ENCODE measurements at places on chromosomes 7 and 10. TPM values are rescaled to one million over a fixed set of nuclear protein-coding genes. Genes with fewer than 3 reads are reported as not detected.

DNA sequence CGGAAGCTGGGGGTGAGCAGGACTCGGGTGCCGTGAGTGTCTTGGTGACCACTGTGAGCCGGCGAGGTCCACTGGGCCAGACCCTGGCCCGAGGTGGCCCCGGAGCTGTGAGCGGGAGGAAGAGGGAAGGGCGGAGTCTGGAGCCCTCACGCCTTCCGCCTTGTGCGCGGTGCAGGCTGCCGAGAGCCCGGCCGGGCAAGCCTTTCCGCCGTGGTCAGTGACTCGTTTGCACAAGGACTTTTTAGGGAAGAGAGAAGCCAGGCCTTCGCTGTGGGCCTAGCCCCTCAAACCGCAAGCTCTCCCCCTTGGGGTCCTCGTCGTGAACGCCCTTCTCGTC lies 40.9 kb upstream of the ZNF32 start:
- no peak for DNase-seq

Gene C10orf105
- total RNA-seq = not detected

DNA sequence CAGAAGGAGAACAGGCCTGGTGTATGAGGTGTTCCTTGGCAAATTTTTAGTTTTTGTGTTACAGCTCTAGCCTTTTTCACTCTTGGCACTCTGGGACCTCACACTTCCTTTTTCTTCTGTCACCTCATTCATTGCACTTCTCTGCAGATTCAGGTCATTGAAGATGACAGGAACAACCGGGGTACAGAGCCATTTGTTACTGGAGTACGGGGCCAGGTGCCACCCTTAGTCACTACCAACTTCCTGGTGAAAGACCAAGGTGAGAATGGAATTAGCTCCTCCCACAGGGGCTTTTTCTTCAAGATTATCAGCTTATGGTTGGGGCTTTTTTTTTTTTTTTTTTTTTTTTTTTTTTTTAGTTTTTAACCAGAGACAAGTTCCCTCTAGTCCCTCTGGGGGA lies 18.5 kb upstream of the CHCHD1 start:
- DNase-seq = no peak

- peak; percentile 53 for DNase-seq
These were observed 229.6 kb downstream of the PRPF18 start for GRCh38 chr10:13816195-13816925.

DNA sequence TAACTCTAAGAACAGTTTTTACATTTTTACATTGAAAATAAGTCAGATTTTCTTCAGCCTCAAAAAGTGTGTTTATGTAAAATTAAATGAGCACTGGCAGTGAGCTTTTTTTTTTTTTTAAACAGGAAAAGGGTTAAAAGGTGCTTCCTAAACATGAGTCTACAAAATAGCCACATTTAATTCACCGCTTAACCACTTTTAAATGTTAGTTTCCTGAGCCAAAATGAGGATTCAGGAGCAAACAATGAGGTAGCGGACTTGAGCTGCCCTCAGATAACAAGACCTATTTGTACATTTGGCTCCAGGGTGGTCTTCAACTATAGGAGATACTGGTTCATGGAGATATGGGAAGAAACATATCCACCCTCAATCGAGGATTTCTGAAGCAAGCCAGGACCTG lies 22.8 kb downstream of the AKR1C3 start:
- no peak for DNase-seq

Gene PTN
- 11.9 TPM for total RNA-seq

- no peak for DNase-seq
These were observed 21.4 kb upstream of the PAX2 start for GRCh38 chr10:100723770-100724530.

DNA sequence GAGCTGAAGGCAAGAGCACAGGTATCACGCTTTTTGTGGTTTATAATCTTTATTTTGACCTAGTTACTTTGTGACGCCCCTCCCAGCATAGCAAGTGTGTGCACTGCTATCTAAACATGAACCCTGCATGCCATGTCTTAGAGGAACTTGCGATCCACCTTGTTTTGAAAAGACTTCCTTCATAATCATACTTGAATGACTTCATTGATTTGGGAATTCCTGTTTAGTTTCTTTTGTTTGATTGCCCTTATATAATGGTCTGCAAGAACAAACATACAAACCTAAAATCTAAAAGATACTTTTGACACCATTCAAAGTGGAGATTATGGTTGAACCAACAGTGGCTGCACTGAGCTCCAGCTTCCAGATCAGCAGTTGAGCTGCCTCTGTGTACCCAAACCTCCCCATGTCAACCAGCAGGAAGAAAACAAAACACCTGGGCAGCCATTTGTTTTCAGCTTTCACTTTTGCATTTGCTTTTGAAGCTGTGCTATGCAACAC lies 132.6 kb downstream of the CELF2 start:
- DNase-seq = no peak

Gene SPDYE11
- not detected for total RNA-seq

GRCh38 chr10:133140417-133141143 lies 19.4 kb upstream of the KNDC1 start:
- no peak for DNase-seq

- no peak for DNase-seq
These were observed 16.2 kb downstream of the MACC1 start for GRCh38 chr7:20200971-20201370.

Gene VSTM4
- total RNA-seq = 2.6 TPM

GRCh38 chr10:87723500-87723899 lies 63.8 kb downstream of the PAPSS2 start:
- DNase-seq = peak; percentile 27

Gene CPN1
- not detected for total RNA-seq

DNA sequence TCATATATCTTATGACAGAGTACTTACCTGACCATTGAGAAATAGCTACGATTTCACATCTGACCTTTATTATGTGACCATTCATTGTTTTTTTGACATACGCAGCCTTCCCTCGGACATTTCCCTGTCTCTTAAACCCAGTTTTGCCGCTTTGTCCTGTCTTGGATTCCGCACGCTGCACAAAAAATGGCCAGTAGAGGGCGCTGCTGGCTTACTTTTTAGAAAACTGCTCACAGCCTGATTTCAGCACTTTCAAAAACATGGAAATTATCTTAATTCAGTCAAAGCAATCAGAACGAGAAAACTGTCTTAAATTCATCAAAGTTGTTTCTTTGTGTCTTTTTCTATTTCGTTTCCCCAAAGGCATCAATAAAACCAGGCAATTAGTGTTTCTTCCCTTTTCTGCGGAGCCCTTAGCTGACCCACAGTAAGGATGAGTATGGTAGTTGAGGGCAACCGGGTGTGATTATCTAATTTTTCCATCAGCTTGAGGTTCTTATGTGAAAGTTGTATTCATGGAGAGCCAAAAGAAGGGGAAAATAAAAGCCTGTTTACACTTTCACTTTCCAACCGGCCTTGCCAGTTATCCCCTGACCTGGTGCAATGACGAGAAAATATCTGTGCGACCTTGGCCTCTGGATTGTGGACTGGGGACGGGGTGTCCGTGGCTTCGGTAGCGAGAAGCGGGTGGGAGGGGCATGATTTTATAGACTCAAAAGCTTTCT lies 144.4 kb downstream of the DYNC1I1 start:
- DNase-seq = peak; percentile 47

GRCh38 chr10:72567889-72568640 lies 57.8 kb downstream of the MICU1 start:
- peak; percentile 57 for DNase-seq

Gene MMRN2
- not detected for total RNA-seq

Gene NRAP
- not detected for total RNA-seq

DNA sequence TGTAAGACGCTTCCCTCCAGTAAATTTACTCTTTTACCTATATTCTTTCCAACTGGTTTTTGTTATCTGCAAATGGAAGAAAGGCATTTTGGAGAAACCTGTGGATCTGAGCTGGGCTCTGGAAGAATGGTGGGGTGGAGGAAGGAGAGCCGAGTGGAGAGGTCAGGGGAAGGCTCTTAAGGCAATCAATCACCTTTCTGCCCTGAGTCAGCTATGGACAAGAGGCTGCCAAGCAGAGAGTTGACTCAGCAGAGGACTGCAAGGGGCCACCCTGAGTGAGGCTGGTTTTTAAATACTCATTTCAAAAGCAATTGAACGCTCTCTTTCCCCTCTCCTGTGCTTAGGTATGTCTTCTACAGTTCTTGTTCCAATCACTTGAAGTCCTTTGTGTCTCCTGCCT lies 81.8 kb downstream of the SPAG6 start:
- peak; percentile 87 for DNase-seq

DNA sequence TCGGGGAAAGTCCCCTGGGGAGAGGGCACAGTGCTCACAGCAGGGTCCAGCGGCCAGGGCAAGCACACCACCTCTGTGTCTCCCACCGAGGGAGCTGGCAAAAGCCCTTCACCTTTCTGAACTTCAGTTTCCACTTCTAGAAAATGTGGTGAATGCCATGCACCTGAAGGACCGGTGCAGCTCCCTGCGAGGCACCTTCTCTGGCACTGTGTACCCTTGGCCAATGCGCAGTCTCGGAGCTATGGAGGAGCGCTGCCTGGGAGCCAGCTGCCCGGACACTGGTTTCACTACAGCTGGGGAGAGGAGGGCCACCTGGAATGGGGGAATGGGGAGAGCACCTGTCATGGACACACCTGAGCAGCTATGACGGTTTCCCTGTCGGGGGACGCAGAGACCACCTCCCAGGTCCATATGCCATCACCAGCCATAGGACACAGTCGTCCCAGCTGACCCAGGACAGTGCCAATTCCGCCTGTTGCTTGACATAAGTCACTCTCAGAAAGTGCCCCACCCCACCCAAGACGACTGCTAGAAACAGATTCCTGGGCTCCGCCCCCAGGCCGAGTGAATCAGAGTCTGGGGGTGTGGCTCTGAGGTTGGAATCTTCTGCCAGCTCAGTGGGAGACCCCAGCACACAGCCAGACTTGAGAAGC lies 16.8 kb downstream of the RASGEF1A start:
- DNase-seq = no peak

- no peak for DNase-seq
These were observed 100.7 kb downstream of the ZMYND11 start for GRCh38 chr10:235915-236314.

Gene LIPN
- total RNA-seq = not detected

Gene NPTX2
- not detected for total RNA-seq

- DNase-seq = no peak
These were observed 705 bp downstream of the SLF2 start for GRCh38 chr10:100913470-100913865.

Gene ASB10
- not detected for total RNA-seq

Gene LRRC4
- 0.50 TPM for total RNA-seq

DNA sequence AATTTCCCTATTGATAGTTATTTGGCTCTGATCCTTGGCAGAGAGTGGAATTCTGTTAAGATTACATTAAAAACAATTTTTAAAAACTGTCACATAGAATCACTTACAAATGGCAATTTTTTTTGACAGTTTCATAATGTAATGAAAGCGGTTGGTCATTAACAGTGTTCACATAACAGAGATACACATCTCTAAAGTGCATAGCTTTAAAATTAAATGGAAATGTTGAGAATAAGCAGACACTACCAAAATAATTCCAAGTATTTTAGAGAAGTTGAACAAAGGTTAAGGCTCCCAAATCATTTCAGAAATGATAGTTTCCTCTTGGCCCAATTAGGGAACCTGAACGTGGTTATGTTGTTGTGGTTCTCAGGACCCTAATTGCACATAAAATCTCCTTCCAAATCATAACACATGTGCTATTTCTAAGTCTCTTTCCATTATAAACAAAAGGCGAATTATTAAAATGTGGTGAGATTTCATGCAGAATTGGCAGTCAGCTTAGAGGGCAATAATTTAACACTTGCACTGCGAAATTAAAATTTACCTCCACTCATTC lies 528.9 kb upstream of the FZD8 start:
- DNase-seq = no peak

DNA sequence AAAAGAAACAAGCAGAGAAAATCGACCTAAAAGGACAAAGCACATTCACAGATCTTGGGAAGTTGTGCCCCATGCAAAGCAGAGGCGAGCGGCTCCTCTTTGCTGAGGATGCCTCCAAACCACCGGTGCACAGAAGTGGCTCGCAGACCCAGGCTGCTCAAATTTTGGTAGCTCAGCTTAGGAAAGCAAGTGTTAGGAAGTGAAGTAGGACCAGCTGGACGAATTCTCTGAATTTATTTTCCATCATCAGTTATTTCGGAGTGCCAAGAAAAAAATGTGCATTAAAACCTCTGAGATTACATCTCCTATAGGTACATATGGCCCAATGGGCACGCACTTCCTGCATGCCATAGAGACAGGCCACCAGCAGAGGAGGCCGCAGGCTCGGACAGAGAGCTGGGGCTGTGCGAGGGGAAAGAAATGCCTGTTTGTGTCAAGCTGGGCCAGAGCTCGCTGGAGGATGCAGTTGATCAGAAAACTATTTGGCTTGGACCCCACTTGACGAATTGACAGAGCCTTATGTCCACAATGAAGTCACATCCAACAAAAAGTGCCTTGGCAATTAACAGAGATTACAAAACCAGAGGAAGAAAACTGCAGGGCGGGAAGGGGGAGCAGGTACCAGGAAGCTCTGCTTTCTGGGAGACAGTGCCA lies 122.3 kb upstream of the LYZL2 start:
- DNase-seq = peak; percentile 64

DNA sequence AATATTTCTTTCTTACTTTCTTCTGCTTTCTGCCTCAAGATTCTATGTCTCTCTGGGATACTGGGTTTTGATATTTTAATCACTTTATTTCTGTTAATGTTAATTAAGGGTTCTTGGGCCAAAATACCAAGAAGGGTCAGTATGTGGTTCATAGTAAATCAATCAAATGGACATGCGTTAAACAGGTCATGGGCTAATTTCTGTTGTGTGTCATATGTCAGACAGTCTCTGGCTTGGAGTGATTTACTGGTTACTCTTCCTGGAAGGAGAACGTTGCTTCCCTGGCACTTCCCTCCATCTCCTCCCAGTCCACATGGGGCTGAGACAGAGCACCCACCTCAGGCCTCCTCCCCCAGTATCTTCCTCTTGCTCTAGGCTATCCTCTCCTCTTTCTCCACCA lies 489.1 kb downstream of the SUGCT start:
- no peak for DNase-seq

DNA sequence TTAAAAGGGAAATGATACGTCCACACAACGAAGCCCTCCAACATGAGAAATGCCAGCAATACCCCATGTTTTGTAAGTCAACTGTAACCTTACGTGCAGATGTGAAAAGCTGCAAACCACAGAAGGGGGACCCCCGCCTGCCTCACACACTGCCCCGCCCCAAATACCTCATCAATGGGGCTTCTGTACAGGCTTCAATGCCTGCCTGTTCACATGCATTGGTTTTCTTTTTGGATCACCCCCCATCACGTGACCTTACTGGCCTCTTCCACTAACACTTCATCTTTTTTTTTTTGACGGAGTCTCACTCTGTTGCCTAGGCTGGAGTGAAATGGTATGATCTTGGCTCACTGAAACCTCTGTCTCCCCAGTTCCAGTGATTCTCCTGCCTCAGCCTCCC lies 224.0 kb downstream of the TNS3 start:
- no peak for DNase-seq

GRCh38 chr7:116776610-116777289 lies 85.6 kb upstream of the CAPZA2 start:
- peak; percentile 97 for DNase-seq

DNA sequence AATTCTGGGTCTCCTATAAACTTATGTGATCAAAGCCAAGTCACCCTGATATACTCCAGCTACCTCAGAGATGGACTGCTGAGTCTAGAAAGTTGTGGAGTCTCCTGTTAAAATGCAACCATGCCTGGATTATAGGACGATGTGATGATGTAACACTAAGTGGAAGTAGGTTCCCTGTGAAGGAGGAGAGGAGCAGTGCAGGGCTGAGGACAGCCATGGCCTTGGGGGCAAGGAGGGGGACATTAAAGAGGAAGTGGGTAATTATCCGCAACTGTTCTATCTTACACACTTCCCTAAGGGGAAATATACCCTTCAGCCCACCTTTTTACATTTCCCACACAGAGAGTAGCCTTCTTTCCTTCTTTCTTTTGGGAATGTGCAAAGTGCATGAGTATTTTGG lies 63.8 kb downstream of the MTPN start:
- DNase-seq = no peak

Gene ZNF853
- total RNA-seq = 5.4 TPM

Gene HOXA1
- total RNA-seq = not detected

Gene ZC3HAV1L
- not detected for total RNA-seq

All from A172 (cell line).